Spleen (tissue), 13 donors: ENCODE measurements at places on chromosomes 11 and 22. TPM values are rescaled to one million over a fixed set of nuclear protein-coding genes. Genes with fewer than 3 reads are reported as not detected.

Gene NPAS4
- not detected for polyA plus RNA-seq

Gene SLC6A5
- polyA plus RNA-seq, result not detected

DNA sequence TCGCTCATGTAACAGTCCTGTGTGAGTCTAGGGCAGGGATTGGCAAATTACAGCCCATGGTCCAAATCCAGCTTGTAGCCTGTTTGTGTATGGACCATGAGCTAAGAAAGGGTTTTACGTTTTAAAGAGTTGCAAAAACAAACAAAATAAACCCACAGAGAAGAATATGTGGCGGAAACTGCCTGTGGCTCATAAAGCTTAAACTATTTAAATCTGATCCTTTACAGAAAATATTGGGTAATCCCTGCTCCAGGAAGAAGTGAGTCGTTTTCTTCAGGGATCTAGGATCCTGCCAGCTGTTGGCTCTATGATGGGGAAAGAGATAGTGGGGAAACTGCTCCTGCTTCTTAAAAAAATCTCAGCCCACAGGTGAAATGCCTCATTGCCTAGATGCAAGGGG is 3.4 kb upstream of the OR6Q1 start:
- no peak for DNase-seq

Gene MIOX
- 0.24 TPM for polyA plus RNA-seq

GRCh38 chr11:40140560-40140959 is 1318.9 kb downstream of the LRRC4C start:
- no peak for DNase-seq

Gene GLYATL1
- not detected for polyA plus RNA-seq

Gene GGTLC3
- not detected for polyA plus RNA-seq

DNA sequence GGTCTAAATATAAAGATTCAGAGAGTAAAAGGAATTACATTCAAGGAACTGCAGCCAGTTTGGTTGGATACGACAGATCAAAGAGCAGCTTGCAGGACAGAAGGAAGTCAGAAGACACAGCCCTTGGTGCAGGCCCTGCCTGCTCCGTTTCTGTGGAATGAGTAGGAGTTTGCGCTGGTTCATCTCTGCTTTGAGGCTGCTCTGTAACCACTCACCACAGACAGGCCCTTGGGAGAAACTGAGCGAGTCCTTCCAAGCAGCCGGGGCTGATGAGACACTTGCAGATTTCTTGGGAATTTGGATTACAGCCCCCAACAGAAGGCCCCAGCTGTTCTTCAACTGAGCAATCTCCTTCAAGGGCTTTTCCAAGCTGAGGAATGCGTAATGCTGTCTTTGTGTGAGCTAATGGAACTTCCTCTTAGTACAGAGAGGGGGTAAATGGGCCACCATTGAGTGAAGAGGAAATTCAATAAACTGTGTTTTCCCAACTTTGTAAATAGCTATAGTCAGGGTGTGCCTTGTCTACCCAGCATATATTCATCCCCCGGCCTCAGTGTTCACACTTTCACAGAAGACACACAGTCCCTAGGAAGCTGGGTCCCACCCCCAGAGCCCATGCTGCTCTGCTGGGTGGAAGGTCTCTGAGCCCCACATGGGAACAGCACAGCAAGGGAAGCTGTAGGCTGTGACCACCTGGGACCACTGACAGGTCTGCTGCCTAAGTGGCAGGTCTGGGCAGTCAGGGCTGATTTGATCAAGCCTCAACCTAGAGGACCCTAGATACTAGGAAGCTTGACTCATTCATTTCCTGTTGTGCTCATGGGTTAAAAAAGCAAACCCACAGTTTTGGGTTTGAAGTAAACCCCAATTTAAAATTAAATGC is 16.6 kb downstream of the IL10RA start:
- DNase-seq, result peak; percentile 83

GRCh38 chr11:779955-780532 is 2.8 kb upstream of the GATD1 start:
- no peak for DNase-seq

DNA sequence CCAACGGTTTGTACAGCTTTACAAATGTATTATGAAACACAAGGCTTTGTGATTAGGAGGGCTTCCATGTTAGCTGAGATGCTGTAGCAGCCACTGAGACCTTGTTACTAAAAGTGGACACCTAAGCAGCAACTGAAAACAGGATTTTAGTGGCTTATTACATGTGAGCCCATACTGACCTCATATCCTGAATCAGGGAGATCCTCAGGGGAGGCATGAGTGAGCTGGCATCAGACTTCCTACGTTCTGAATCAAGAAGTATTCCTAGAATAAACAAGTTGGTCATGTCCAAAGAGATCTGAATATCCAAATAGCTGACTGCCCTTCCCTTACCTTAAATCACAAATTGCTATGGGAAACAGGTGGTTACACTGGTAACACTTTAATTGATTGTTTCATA is 59.1 kb upstream of the SCUBE2 start:
- DNase-seq, result no peak

DNA sequence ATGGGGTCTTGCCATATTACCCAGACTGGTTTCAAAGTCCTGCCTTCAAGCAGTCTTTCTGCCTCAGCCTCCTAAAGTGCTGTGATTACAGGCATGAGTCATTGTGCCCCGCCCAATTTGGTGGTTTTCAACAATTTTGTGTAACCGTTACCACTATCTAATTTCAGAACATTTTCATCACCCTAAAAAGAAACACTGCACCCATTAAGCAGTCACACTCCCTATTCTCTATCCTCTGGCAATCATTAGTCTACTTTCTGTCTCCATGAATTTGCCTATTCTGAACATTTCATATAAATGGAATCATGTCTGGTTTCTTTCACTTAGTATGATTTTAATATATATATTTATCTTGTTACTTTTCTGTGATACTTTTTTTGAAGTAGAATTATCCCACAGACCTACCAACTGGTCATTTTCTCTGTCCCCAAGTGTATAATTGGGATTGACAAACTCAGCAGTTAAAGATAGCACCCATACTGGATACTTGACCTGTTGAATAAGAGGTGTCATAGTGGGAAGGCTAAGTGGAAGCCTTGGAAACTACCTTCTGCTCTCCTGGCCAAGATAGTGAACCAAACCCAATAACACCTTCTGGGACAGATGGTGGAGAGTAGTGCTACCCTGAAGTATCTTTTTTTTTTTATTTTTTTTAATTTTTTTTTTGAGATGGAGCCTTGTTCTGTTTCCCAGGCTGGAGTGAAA is 64.8 kb downstream of the STIM1 start:
- DNase-seq, result no peak

Gene AGBL2
- 2.9 TPM for polyA plus RNA-seq

DNA sequence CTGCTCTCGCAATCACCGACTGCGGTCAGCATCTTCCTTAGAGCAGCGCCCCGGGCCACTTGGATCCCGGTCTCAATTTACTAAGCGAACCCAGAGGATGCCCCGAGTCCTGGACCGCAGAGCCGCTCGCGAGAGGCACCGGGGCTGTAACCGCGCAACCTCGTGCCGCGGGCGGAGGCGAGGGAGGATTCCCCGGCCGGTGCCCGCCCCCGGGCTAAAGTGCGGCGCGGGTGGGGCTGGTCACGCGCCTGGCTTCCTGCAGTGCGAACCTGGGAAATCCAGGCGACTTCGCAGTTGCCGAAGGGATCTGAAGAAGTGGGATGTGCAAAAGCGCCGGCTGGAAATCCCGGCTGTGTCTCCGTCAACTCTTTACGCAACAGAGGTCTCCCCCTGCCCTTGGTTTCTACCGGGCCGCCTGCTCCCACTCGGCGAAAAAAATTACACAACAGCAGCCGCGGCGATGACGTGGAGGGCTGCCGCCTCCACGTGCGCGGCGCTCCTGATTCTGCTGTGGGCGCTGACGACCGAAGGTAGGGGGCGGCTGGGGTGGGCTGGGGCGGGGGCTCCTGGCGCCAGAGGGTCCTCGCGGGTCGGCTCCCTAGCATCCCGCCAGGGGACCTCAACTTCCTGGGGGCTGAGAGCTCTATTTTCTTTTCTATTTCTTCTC is at the start of gene NCR3LG1:
Gene NCR3LG1 (plus strand): TSS at position 291 of the 667 bp plus-strand sequence. CDS start 170 bp downstream, at position 461.
- DNase-seq, result peak; percentile 91

GRCh38 chr11:76806608-76807205 is 23.6 kb downstream of the TSKU start:
- no peak for DNase-seq

DNA sequence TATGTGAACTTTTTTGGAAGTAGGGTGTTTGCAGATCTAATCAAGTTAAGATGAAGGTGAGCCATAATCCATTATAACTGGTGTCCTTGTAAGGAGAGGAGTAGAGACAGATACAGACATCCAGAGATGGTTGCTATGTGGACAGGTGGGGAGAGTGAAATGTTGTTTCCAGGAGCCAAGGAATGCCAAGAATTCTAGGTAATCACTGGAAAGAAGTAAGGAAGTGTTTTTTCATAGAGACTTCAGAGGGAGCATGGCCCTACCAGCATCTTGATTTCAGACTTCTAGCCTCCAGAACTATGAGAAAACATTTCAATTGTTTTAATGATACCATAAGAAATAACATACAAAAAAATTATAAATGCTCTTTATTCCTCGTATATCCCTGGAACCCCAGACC is 320.5 kb upstream of the ANO3 start:
- no peak for DNase-seq

GRCh38 chr11:82229341-82229740 is 504.3 kb downstream of the FAM181B start:
- no peak for DNase-seq

Gene FADS1
- polyA plus RNA-seq, result 6.7 TPM

GRCh38 chr11:95371153-95371552 is 140.2 kb upstream of the SESN3 start:
- DNase-seq, result no peak

DNA sequence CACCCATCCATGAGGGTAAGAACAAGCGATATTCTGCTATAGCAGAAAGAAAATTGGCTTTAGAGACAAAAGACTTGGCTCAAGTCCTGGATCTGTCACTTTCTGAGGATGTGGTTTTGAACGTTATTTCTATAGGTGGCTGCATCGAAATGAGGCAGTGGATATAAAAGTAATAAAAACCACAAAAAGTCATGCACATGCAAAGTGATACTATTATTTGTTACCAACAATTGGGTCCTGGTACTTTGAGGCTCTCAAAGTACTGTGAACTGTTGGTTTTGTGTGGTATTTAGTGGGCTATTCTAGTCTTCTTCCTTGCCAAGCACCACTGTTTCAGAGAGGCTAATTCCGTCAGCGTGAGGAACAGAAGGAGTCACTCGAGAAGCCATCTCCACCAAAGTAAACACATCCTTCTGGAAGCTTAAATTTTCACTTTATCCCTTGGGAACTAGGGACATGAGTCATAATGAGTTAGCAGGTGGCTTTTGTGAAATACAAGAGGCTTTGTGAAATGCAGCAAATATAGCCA is 13.1 kb downstream of the UBASH3B start:
- DNase-seq, result no peak

Gene XNDC1N
- polyA plus RNA-seq, result 3.9 TPM

DNA sequence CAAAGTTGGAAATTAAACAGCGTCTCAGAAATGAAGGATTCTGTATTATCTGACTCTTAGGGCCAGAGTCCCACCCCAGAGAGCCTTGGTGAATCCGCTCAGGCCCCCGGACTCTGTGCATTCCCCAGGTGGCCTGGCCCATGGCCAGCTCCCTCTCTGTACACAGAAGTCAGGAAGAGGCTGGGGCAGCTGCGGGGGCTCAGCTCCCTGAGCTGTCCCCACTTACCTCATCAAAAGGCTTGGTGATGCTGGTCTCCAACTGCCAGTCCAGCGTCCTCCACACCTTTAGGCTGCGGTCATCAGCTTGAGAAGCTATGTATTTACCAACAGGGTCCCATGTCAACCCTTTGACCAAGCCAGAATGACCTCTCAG is 35.0 kb downstream of the HIRA start:
- DNase-seq, result no peak

Gene PIWIL4
- polyA plus RNA-seq, result 4.1 TPM

- DNase-seq, result no peak
These were observed 71.8 kb downstream of the TTC28 start for GRCh38 chr22:28607795-28608194.

- DNase-seq, result peak; percentile 51
These were observed 1123.3 kb downstream of the BRD1 start for GRCh38 chr22:48704335-48704734.

GRCh38 chr11:100752371-100753171 is 65.5 kb downstream of the ARHGAP42 start:
- no peak for DNase-seq

DNA sequence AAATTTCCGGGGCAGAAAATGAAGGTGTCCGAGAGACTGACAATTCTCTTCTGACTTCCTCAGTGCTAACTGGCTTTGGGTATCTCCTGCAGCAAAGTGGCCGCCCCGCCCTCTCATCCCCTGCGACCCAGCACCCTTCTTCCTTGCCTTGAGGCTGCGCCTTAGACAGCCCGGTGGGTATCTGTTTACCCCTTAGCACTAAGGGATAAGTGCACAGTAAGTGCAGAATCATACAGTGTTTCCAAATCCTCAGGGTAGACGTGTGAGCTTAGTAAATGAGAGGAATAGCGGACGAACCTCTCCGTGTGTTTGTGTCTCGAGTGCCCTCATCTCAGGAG is 368 bp upstream of the CHORDC1 start:
- DNase-seq, result no peak

GRCh38 chr11:4886186-4886585 is 4.5 kb downstream of the OR51T1 start:
- DNase-seq, result no peak

Gene FXYD2
- 8.3 TPM for polyA plus RNA-seq
